ENCODE measurements at places on chromosomes 11 and 22.

DNA sequence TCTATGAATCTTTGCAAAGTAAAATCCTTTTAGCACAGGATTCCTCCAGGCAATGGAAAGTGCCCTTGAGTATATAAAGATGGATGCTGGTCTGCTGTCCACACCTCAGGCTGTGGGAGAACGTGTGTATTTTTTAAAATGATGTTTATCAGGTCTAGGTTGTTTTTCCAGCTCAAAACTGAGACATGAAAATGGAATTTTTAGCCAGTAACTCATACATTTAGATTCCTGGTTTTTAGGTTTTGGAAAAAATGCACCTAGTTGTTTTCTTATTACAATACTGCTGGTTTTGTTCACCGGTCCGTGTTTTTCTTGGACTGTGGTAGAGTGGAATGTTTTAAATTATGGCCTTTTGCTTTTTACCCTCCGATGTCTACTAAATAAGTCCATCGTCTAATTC lies 554.7 kb downstream of the SOX6 start:
- DNase-seq = no peak

- no peak for DNase-seq
Observed at GRCh38 chr11:110061296-110061695, 31.9 kb upstream of the ZC3H12C start.

DNA sequence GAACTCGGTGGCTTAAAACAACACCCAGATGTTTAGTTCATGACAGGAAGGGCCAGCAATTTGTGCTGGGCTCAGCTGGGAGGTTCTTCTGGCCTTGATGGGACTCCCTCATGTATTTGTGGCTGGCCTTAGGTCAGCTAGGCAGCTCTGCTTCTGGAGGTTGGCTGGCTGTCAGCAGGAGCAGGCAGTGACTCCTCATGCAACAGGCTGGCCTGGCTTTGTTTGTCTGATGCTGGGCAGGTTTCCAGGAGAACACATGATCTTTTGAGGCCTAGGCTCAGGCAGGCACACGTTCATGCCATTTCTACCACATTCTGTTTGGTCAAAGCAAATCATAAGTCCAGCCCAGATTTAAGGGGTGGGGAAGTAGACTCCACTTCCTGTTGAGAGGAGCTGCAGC lies 571.2 kb downstream of the TBC1D22A start:
- no peak for DNase-seq

DNA sequence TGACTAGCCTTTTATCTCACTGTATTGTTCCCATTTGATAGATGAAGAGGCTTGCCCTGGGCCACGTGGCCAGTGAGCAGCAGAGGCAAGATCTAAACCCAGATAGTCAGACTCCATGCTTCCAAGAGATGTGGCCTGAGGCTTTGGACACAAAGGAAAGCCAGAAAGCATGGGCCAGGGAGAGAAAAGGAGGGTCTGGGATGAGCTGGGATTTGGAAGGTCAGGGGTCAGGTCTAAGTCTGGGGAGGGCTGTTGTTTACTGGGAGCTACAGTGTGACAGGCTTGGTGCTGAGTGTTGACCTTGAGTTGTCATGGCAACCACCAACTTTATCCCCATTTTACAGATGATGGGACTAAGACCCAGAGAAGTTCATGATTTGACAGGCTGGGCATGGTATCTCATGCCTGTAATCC lies 2.1 kb downstream of the SLC35E4 start:
- DNase-seq = no peak

DNA sequence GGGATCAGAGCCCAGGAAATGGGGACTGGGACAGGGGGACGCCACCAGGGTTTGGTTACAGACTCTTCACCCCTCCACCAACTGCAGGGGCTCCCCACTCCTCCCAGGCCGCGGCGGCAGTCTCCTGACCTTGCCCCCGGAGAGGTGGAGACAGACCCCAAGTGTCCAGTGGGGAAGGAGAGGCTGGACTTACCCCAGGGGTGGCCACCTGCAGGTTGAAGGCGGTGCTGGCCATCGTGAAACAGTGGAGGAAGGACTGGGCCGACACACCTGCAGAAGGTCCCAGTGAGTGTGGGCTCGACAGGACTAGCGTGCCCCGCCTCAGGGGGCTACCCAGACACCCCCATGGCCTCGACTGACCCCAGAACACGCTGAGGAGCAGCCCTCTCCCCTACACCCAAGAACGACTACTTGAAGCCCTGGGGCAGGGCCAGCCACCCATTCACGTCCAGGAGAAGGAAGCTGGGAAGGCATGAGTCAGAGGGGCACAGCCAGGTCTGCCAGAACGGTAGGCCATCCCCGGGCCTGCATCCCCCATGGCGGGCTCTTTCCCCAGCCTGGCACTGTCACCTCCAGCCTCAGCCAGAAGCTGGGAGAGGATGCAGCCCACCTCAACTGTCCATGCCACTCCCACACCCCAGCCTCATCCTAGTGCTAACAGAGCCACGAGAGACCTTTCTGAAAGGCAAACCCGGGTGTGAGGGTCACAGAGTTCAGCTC lies 2.3 kb downstream of the GATD1 start:
- no peak for DNase-seq

GRCh38 chr11:13321431-13321830 lies 43.8 kb downstream of the BMAL1 start:
- no peak for DNase-seq

DNA sequence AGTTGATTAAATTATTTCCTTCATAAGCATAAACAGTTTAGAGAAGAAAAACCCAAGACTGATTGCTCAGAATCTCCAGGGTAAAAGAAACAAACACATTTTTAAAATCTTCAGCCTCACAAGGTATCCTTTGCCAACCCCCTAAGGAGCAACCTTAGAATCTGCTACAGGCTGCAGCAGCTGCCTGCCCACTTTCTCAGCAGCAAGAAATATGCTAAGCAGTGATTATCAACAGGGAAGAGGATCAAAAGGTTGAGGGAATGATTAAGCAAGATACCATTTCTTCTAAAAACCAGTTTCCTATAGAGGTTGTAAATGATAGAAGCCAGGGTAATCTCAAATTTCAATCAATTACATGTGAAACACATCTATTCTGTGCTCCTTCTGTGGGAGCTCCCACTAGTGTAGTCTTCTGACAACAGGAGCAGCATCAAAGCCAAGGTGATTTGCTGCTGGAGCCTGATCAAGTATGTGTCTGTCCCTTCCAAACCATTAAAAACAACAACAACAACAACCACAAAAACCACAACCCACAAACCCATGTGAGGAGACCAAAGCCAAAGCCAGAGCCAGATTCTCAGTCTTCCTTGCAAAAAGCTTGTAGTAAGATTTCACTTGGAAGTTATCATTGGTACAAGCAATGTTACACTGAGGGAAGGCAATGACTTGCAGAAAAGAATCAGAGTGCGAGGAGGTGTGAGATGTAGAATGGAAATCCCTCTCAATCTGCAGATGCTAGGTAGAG lies 761.2 kb downstream of the DLG2 start:
- no peak for DNase-seq
